ENCODE measurements at places on chromosomes 6 and 20. TPM values are rescaled to one million over a fixed set of nuclear protein-coding genes. Genes with fewer than 3 reads are reported as not detected.

The HLA-DQB1 gene
- total RNA-seq = 74.4 TPM

The PPARD gene
- total RNA-seq = 23.1 TPM

The ECI2 gene
- total RNA-seq = 35.5 TPM

The TBC1D20 gene
- total RNA-seq = 27.0 TPM

The BPHL gene
- 7.3 TPM for total RNA-seq

The RSPO3 gene
- not detected for total RNA-seq

The RCAN2 gene
- total RNA-seq = 2.8 TPM

The TGM2 gene
- total RNA-seq = 0.38 TPM

The SLC22A23 gene
- total RNA-seq = 0.83 TPM

The HSPA12B gene
- total RNA-seq = not detected

The PLEKHG1 gene
- total RNA-seq = 2.9 TPM

The CCN6 gene
- total RNA-seq = not detected

The FAM184A gene
- total RNA-seq = 5.9 TPM

The FKBP1C gene
- 0.55 TPM for total RNA-seq

The DNAH8 gene
- total RNA-seq = 0.03 TPM

The PBOV1 gene
- total RNA-seq = not detected

The SRXN1 gene
- total RNA-seq = 16.9 TPM

Measured in activated CD4-positive, alpha-beta memory T cell treated with anti-CD3 and anti-CD28 coated beads, Interleukin-2, amount 10 ng/mL, durations not matched to agents 7 days and 5 days (primary cell).